ENCODE measurements at places on chromosomes 5 and 9.

- DNase-seq, result peak; percentile 57
Measured at GRCh38 chr5:59685793-59686192, 207.7 kb downstream of the PDE4D start.

GRCh38 chr5:176169393-176170063 lies 68.7 kb upstream of the SIMC1 start:
- DNase-seq, result no peak

- no peak for DNase-seq
Measured at GRCh38 chr9:130213911-130214761, 41.9 kb downstream of the NCS1 start.

- no peak for DNase-seq
Measured at GRCh38 chr9:26292943-26293342, 599.7 kb downstream of the CAAP1 start.

DNA sequence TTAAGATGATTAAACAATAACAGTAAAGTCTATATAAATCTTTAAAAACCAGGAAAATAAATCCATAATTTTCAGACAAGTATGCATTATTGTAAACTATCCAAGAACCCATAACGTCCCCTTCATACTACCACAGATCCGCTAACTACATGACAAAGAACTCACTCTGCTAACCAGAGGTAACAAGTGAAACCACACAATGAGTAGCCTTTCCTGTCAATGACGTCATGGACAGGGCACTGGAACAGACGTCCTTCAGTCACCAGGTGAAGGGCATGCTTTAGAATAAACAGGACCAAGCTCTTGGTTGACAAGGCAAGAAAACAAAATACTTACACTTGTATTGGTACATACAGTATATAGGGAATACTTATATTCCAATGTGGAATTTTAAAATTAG lies 45.2 kb downstream of the RNF130 start:
- no peak for DNase-seq

DNA sequence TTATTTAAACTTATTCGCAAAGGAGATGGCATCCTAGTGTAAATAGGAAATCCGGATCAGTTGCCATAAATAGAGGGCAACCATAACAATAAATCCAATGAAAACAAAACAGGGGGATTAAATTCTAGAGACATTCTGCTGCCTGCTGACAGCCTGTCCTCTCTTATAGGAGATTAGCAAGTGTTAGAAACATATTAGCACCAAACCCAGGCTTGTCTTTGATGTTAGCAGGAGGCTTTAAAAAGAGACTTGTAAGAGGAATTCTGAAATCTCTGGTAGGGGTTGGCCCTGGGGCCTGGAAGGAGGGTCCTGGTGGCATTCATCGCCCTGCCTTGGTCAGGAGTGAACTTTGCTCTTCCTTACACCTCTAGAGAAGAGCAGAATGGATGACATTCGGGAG lies 21.6 kb downstream of the NDST1 start:
- no peak for DNase-seq

GRCh38 chr9:70452365-70452764 lies 37.9 kb upstream of the KLF9 start:
- no peak for DNase-seq

DNA sequence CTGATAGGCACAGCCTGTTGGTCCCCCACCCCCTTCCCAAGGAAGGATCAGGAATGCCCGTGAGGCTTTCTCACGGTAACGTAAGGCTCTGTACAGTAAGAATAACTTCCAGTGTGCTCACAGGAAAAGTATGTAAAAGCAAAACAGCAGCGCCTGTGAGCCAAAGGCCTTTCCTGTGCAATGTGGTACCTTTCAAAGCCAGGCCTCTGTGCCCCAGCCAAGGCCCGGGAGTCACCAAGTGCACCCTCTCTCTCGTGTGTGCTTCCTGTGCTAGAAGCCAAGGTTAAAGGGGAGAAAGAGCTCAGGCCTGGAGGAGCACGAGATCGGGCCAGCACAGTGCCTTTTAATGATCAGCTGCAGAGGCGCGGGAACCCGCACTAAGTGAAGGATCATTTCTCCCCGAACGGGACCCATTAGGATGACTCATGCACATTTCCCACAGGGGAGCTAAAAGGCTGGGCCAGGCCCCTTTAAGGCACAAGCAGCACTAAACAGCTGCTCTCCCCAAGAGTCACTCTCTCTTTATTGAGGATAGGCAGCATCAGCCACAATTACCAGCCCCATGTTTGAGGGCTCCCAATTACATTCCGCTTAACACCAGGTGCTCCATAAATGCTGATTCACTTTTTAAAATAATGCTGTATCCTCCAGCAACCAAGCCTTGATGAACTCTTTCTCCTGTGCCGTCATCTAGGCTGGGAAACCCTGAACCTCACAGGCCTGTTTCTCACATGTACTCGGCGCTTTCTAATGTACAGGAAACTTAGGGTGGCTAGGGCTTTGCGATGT lies 42.8 kb downstream of the SHB start:
- DNase-seq, result no peak

- peak; percentile 39 for DNase-seq
Measured at GRCh38 chr9:104750185-104750767, 2.8 kb downstream of the NIPSNAP3A start.

DNA sequence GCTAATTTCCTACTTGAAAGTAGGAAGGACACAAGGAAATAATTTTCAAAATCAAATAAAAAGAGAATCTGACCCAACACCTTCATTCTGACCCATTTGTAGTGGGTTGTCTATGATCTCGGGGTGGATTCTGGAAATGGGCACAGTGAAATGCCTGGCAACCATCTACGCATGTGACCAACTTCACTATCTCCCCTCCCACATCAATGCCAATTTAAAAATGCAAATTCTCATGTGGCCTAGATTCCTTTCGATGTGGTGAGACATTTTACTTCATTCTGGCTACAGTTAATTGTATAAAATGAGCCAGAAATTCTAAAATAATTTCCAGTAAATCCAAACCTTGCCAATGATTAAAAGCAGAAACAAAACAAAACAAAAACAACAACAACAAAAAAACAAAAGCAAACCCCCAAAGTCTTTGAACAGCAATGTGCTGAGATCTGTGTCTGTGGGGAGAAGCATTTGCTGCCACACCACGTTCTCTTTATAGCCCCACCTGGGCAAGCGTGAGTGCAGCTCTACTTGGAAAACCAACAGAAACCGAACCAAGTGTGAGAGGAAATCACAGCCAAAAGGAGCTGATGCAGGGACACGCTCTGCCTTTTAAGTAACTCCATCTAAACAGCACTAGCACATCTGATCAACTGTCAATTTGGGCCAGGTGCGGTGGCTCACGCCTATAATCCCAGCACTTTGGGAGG lies 59.0 kb downstream of the USP20 start:
- peak; percentile 70 for DNase-seq

DNA sequence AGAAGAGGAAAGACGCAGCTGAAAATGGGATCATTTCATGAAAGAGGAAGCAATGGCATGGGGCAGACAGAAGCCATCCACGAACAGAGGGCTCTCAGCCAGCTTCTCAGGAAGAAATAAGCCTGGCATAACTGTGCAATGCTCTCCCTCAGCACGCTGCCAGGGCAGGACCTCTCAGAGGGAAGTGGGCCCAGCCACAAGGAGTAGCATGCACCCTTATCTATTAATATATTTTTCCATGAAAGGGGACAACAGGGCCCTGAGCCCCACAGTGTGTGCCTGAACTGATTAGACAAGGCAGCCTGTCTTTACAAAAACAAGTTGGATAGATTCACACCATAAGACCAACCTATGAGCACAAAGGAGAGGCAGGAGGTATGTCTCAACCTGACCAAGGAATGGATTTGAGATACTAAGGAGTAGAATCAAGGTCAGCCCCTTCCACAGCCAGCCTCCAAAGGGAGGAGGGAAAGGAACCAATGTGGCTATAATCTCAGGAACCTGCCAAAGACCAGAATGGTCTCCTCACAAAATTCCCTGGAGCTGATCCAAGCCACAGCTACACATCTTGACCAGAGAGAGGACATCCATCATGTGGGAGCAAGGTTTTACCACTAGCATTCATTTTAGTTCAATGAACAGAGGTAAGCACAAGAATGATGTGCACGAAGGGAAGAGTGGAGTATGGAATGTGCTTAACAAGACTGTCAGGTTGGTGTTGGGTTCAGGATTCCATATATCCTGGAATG lies 154.8 kb downstream of the SIL1 start:
- no peak for DNase-seq

- DNase-seq, result no peak
Measured at GRCh38 chr5:116145416-116145815, 60.6 kb downstream of the COMMD10 start.

DNA sequence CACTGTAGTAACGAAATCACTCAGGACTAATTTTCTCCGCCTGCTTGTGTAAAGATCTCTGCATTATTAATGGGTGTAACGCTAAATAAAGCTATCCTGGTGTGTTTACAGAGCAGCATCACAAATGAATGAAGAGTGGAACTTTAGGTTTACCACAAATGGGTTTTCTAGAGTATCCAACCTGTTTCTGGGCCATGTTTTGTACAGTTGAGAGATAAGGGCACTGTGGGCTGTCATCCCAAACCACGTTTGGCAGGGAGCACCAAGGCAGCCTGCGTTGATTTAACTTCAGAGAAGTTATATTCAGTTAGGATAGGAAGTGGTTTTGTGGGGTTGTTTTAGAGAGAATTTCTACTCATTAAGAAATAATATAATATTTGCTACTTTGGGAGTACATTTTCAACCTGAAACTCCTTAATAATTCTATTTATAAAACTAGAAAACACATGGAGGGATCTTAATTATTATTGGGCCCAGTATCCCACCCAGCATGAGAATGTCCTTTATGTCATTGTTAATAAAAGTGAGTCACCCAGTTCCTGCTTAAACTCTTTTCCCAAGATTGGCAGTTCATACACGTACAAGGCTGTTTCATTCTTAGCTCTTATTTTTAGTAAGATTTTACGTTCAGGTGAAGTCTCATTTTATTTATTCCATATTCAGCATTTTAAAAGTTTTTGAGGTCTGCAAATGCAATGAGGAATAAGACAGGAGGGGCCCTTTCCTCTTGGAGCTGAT lies 8.0 kb downstream of the KCNN2 start:
- DNase-seq, result no peak

- DNase-seq, result no peak
Measured at GRCh38 chr5:59893429-59894227, at the start of gene PDE4D. Gene PDE4D (minus strand): TSS chr5:59893726.

DNA sequence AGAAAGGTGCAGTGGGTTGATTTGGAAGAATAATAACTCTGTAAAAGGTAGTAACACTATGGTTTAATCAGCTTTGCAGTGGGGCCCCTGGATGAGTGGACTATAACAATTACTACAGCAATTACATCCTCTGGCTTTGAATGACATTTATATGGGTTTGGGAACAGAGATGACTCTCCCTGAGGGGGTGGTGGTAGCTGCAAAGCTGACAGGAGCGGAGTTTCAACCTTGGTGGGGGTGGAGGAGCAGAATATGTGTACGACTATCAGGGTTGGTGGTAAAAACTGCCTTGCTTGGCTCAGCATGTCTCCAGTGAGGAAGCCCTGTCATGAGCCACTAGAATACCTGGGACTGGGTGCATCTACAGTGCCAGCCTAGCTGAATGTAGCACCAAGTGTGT lies 28.3 kb upstream of the NR3C1 start:
- no peak for DNase-seq

- DNase-seq, result peak; percentile 62
Measured at GRCh38 chr9:121640076-121640475, 11.4 kb upstream of the DAB2IP start.

DNA sequence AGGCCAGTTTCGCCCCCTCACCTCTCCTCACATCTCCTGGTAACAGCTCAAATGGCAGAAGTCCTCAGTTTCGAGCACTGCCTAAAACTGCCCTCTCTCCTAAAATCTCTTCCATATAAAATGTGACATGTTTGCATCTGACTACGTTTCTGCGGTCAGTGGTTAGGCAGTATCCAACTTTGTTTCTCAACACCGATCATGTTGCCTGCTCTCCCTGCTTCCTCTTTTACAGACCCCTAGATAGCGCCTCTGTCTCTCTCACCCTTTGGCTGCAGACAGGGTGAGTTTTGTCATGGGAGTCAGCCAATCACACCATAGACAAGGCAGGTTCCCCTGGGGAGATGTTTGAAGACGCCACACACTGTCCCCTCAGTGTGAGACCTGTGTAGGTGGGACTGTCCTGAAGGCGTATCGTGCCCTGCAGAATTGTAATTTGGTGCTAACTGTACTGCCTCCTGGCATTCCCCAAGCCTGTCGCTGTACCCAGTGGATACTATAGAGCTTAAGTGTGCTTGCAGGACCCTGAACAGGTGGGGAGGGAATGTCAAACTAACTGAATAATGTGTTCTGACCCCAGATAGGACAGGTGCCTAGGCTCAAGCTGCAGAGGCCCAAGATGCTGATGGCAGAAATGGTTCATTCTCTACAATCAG lies 1.1 kb downstream of the HEXB start:
- peak; percentile 52 for DNase-seq

DNA sequence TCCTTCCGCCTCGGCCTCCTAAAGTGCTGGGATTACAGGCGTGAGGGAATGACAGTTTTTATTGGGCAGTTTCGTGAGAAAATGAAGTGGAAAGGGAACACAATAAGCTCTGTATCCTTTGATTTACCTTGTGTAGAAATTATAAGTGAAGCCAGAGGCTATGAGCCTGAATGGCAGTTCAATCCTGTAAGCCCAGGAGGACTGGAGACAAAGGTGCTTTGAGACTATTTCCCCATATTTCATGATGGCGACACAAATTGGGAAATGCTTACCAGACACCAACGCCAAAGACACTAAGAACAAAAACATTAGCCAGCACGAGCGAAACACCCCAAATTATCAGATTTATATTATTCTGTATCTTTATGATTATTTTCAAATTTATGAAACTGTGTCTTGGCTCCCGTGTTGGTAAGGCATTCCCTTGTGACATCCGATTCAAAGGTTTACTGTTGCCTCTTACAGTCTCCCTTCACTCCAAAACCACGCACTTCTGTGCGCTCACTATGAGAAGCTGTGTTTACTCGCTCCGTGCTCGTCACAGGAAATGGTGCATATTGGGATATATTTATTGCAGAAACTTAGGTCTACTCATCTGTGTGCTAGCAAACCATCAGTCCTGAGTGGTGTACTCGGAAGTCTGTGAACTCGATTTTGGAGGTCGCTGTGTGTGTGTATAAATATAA lies 73.9 kb downstream of the SH3PXD2B start:
- no peak for DNase-seq

GRCh38 chr5:57103317-57103907 lies 70.4 kb upstream of the GPBP1 start:
- no peak for DNase-seq

DNA sequence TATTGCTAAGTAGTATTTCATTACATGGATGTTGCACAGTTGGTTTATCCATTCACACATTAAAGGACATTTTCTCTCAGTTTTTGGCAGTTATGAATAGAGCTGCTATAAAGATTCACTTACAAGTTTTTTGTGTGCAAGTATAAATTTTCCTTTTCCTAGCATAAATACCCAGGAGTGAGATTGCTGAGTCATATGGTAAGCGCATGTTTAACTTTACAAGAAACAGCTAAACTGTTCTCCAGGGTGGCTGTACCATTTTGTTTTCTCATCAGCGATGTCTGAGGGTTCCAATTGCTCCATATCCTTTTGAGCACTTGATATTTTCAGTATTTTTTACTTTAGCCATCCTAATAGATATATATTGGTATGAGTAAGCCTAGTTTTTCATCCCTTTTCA lies 16.4 kb upstream of the ABCA1 start:
- DNase-seq, result no peak
